ENCODE measurements at places on chromosomes 12 and 14.

DNA sequence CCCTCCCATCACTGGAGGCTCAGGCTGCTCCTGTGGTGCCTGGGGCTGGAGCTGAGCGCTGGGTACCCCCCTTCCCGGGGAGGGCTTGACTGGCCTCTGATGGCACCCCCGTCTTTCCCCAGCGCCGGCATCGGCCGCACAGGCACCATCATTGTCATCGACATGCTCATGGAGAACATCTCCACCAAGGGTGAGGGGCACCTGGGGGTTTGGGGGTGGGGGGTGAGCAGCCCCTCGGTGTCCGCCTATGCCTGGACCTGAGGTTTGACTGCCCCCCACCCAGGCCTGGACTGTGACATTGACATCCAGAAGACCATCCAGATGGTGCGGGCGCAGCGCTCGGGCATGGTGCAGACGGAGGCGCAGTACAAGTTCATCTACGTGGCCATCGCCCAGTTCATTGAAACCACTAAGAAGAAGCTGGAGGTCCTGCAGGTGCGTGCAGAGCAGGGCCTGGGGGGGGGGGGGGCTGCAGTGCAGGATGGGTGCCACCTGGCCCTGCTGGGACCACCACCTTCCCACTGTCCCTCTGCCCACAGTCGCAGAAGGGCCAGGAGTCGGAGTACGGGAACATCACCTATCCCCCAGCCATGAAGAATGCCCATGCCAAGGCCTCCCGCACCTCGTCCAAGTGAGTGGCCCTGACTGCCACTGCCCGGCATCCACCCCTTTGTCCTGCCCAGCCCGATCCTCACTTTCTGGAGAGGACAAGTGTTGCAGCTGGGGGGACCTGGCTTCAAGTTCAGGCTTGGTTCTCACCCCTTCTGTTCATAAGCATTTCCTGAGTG lies 8.8 kb downstream of the PTPN6 start:
- DNase-seq = no peak

DNA sequence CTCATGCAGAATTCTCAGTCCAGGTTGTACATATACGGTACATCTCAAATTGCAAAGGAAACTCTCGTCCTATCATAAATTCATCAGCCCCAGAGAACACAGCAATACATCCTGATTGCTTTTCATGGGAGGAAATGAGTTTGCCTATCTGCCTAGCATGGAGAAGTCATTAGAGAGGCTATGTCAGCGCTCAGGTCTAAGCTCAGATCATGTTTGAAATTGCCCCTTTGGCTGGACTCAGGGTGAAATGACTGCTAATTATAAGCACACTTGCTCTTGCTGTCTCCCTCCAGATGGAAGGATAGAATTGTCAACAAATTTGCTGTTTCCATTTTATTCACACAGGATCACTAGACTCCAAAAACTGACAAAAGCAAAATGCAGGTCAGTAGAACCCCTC lies 178.4 kb downstream of the RIMBP2 start:
- no peak for DNase-seq

DNA sequence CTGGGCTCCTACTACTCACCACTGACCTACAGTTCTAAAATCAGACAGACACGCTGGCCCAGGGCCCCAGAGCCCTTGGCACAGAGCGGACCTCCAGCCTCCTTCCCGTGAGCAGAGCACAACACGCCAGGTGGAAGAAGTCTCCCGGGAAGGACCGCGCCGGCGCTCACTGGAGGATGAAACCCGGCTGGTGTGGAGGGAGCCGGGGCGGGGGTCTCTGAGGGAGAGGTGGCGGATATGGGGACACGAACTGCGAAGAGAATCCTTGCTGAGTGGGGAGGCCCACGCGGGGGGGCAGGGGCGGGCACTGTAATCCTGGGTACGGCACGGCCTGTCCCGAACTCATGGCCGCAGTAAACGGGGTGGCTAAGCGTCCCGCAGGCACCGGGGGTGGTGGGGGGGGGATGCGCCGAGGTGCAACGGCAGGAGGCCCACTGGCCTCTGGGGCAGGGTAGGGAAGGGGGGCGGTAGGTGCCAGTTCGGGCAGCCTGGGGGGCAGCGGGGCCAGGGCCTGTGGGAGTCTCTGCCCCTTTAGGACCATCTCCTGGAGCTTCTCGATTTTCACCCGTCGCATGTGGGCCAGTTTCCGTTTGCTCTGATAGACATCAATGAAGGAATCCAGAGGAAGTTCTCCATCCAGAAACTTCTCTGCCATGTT lies 28.8 kb downstream of the VPS37B start:
- no peak for DNase-seq

- DNase-seq = no peak
Observed at GRCh38 chr12:94768398-94769046, 118.2 kb upstream of the TMCC3 start.

- DNase-seq = no peak
Observed at GRCh38 chr12:117768860-117769259, 199.9 kb downstream of the KSR2 start.

DNA sequence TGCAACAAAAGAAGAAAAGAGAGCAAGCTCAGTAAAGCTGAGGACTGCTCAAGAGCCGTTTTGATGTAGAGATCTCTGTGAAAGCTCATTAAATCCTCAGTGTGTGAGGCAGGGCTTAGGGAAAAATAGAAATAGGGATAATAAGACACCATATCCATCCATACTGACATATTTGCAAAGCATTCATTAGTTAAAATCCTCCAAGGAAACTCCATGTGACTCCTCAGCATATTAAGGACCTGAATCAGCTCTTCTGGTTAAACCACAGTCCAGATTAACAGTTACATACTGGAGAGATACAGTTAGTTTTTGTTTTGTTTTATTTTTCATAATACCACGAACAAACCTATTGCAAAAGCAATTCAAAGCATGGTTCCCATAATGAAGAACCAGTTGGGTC lies 288.2 kb downstream of the PAWR start:
- DNase-seq = no peak

DNA sequence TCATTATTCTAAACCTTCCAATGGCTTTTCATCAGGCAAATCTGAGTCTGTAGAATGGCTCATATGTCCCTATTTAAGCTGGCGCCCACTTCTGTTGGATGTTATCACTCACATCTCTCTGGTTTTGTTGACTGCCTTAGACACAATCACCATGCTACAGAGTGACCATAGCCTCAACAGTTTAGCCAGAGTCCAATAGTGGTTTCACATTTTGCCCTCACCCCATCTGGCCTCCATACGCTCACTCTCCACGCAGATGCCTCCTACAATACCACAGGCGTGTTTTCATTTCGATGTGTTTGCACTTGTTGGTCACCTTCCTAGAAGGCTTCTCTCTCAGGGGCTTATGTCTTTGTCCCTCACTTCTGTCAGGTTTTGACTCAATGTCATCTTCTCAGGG lies 3.4 kb downstream of the KLRB1 start:
- DNase-seq = no peak

DNA sequence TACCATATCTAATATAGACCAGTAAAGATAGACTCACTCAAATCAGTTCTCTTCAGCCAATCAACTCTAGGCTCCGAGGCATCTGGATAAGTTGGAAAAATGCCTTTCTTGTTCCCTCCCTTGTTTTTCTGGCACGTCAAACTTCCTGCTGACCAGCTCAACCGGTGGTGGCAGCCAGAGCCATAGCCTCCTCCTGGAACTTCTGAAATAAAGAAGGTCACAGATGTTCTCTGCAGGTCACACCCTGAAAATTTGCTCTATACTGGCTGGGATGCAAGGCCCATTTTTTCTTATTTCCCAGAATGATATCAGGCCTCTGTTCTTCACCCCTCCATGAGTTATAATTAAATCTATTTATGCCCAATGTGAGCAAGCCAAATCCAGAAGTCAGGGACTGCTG lies 81.9 kb downstream of the BMP4 start:
- DNase-seq = no peak

GRCh38 chr14:70425354-70425753 lies 8.5 kb upstream of the SYNJ2BP start:
- no peak for DNase-seq

DNA sequence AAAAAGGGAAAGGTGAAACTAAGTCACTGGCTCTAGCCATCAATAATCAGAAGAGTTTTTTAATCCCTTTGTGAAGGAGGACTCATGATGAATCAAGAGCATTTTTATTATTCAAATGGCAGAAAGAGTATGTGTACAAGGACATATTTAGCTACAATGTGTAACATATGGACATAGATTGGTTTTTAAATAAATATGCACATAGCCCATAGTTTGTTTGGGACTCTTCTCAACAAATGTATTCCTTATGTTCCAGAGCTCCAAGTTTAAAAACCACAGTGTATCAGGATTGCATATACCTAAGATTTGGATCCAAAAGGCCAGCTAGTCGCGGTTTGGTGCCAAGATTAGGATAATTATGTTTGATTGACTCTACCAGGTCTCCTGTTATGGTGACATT lies 104.2 kb downstream of the C12orf50 start:
- no peak for DNase-seq

- no peak for DNase-seq
Observed at GRCh38 chr14:90109858-90110257, 48.1 kb downstream of the KCNK13 start.

- DNase-seq = no peak
Observed at GRCh38 chr14:64993266-64993930, 6.7 kb downstream of the FNTB start.

DNA sequence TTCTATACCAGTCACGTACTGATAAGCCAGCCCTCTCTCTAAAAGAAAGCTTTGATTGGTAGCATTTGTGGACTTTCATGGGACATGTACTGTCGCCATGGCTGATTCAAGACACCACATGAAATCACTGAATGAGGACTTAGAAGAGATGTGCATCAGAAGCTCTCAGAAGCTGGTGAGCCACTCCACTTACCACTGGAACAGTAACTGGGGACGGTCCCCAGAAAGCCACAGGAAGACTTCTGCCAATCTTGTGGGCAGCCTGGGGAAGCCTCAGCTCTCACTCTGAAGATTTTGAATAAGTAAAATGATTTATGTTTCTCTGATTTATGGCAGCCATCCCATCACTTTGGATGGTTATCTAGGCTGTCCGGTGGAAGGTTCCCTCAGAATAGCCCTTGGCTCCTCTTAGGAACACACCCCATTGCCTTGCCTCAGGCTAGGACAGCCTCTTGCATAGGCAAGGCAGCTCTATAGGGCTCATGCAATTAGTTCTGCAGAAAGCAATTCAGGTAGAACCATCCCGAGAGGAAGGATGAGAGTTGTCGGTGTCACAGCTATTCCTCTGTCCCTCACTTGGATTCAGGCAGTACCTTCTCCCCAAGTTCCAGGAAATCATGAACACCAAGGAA lies 9.8 kb downstream of the DHRS1 start:
- DNase-seq = no peak
